ENCODE measurements at places on chromosomes 2 and 18.
A peak's percentile ranks its signal among the peaks of the same experiment; 100 is the strongest.

DNA sequence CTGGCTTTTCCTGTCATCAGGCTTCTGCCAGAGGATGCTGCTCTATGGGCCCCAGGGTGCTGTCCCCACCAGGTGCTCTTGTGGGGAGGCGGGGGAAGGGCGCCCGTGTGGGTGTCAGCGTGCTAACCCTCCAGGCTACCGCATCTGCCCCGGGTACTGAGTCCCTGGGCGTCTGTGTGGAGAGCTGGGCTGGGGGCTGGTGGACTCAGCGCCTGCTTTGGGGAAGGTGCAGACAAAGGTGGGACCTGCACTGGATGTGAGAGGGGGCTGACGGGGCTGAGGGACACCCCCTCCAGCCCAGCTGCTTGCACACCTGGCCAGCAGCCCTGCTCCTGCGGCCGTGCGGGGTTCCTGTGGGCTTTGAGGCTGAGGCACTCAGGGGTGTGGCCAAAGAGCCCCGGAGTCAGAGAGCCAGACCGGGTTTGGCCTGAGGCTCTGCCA, 120.7 kb upstream of the PXDN start:
- no peak for DNase-seq

GRCh38 chr2:65372619-65373018, 59.8 kb downstream of the SPRED2 start:
- no peak for DNase-seq

DNA sequence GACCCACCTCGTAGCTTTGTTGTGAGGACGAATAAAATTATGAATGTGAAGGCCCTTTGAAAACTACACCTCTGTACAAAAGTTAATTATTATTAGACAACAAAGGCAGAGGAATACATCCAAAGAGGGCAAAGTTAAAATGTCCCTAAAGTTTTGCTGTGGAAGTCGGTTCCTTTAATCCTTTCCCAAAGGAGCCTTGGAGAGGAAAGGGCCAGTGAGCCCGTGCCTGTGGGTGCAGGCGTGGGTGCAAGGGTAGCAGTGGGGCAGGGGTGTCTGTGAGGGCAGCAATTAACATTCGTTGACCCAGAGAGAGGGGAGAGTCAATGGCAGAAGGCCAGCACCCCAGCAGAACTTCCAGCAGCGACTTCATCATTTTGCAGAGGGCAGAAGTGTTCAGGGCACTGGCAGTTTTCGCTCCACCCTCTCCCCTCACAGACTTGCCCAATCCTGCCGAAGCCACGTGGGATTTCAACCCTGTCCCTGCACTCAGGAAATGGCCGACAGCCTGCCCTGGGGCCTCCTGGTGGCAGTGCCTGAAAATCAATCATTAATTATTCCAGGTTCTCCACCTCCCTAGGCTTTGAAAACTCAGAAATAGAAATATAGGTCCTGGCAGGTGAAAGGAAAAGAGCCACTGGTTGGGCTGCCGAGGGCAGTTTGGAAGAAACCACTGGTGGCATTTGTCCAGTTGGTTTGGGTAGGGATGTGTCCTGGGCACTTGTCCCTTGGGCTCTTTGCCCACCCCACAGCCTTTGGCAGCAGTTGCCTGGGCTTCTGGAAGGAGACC, 4.2 kb upstream of the PAX8 start:
- peak; percentile 41 for DNase-seq

DNA sequence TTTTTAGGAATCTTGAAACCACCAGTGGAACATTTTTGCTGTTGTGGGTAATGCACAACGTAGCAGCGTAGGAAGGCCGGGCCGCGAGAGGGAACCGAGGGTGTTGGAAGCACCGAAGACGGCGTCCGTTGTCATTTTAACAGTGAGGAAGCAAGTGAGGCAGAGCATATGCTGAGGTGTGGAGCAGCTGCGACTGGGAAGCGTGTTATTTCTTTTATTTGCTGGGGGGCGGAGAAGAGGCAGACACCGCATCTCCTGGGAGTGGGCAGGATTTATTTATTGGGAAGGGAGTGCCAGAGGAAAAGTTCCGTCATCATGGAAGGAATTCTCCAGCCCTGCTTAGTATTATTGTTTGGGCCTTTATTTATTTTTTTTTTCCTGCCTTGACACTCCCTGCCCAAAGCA, 232.8 kb downstream of the KLHL29 start:
- peak; percentile 78 for DNase-seq

- DNase-seq: no peak
Observed at GRCh38 chr2:45743531-45744396, 92.3 kb downstream of the PRKCE start.
